ENCODE measurements at places on chromosomes 4 and X.
A peak's percentile ranks its signal among the peaks of the same experiment; 100 is the strongest.

DNA sequence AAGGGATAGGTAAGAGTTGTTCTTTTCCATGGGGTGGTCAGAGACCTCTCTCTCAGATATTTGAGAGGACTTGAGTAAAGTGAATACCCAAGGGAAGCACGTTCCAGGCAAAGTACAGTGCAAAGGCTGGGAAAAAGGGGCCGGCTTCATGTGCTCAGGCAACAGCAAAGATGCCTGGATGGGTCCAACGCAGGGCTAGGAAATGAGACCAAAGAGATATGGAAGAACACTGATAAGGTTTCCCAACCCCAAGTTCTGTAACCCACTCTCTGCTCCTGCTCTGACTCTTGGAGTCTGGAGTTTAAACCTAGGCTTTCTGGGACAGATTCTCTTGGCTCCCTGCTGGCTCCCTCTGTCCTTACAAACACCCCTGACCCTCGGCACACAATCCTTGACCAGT is 36.2 kb upstream of the PROM1 start:
- DNase-seq = no peak

GRCh38 chr4:47145630-47146029 is 114.3 kb downstream of the GABRB1 start:
- peak; percentile 60 for DNase-seq

DNA sequence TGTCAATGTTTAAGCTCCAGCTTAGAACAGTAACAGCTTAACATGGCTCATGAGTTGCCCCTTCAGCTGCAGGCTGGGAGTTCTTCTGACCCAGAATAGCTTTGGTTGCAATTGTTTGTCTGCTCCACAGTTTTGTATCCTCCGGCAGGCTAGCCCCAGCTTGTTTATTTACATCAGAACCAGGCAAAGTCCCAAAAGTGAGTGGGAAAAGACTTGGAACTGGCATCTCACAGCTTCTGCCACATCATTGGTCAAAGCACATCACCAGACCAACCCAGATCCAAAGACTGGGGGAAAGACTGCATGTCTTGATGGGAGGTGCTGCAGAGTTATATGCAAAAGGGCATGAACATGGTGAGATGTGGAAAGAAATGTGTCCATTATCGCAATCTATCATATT is 231.2 kb upstream of the CPEB2 start:
- no peak for DNase-seq

GRCh38 chr4:150593996-150594395 is 12.0 kb downstream of the MAB21L2 start:
- no peak for DNase-seq

DNA sequence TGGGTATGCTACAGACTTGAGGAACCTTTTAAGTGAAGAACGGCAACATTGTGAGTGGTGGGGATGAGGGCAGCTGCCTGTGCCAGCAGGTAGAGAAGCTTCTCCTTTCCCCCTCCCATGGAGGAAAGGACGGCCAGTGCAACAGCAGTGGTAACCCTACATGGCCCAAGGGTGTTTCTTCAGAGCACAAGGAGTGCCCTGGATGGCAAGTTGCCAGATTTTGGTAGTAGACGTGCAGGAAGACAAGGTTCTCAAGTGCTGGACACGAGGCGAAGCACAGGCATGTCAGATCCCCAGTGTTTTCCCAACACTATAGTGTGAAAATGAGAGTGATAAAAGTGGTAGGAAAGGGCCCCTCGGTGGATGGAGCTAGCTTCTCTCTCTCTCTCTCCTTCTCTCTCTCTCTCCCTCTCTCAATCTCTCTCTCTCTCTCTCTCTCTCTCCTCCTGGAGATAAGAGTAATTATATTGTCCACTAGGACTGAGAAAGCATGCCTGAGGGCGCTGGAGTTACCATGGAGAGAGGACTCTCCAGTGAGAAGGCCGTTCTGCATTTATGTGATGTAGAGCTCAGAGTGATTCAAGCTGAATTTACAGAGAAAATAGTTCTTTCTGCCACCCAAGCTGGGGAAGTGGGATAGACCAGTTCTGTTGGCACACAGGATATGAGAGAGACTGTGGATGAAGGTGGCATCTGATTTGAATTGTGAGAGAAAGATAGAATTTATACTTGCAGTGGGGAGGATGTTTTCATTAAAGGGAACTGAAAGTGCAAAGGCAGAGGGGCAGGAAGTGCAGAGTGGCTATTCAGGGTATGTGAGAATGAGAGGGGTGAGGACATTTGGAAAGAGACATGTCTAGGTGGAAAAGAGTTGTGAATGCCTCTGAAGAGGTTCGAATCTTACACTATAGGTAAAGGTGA is 25.7 kb upstream of the TRPC3 start:
- peak; percentile 29 for DNase-seq

- no peak for DNase-seq
Observed at GRCh38 chr4:89995006-89995405, 100.4 kb downstream of the MMRN1 start.

- no peak for DNase-seq
Observed at GRCh38 chr4:189823591-189823990, 117.1 kb upstream of the FRG1 start.

GRCh38 chrX:131675596-131676194 is 131.8 kb downstream of the OR13H1 start:
- peak; percentile 20 for DNase-seq

DNA sequence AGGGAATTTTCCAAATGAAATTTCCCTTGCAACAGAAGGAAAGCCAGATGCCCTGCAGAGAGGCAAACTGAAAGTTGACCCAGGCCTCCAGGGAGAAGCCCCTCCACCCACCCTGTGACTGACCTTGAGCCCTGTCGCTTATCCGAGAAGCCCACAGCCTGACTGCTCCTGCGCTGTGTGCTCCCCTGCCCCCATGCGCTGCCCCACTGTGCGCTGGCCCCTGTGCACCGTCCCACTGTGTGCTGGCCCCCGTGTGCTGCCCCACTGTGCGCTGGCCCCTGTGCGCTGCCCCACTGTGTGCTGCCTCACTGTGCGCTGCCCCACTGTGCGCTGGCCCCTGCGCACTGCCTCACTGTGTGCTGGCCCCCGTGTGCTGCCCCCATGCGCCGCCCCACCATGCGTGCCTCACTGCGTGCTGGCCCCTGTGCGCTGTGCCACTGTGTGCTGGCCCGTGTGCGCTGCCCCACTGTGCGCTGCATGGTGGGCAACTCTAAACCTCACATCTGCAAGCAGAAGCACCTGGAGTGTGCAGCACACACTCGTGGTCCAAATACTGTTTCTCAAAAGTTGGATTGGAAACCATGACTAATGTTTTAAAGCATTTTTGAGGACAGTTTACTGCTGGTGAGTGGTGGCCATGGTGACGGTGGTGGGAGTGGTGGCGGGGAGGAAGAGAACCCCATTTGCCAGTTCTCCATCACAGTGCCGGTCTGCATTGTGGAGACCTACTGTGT is 8.3 kb upstream of the GRPEL1 start:
- no peak for DNase-seq

- no peak for DNase-seq
Observed at GRCh38 chrX:95505721-95506120, 1178.9 kb upstream of the DIAPH2 start.

- no peak for DNase-seq
Observed at GRCh38 chr4:118784776-118785175, 51.1 kb downstream of the SEC24D start.

- no peak for DNase-seq
Observed at GRCh38 chr4:96504386-96504785, 664.5 kb downstream of the PDHA2 start.

DNA sequence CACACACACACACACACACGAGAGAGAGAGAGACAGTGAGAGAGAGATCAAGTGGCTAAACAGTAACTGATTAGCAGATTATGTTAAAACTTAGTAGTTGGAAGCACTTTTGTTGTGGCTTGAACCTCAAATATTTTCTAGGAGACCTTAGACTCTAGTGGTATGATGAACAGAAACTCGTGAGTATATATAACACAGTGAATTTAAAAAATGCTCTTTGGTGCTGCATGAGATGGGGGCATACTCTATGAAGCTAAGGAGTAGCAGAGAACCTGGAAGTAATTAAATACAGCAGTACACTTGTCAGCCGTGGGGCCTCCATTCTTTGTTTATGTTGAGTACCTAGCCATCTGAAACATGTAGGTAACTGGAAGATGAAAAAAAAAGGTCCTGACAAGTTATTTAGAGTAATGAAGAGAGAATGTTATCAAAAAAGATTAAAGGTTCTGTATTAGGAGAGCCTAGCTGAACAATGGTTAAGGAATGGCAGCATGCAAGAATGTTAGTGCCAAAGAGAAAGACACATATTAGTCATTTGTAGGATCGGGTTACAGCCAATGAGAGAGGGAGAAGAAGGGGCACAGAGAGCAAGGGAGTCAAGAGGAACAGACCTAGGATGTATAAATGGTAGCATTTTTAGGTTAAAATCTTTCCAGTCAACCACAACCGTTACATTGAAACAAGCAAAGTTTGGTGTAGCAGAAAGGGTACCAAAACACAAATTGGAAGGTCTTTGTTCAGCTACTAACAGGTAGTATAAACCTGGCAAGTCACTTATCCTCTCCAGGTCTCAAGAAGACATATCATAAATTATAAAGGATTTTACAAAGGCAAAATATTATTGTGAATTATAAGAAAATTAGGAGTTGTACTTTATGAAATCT is 316.7 kb upstream of the DIPK2B start:
- DNase-seq = no peak

DNA sequence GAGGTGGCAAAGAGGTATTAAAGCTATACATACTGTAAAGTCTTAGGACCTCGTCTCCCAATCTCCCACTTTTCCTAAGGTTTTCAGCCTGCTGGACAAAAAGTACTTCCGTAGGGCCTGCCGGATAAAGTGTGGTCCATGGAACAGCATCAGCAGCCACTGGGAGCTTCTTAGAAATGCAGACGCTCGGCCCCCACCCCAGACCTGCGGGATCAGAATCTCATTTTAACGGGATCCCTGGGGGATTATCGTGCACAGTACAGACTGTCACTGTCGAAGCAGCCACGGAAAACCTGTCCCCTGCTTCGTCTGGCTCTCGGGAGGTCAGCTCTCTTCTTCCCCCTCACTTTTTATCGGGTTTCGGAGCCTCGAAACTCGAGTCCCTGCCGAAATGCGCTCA is 802 bp downstream of the ADGRG2 start:
- DNase-seq = no peak

DNA sequence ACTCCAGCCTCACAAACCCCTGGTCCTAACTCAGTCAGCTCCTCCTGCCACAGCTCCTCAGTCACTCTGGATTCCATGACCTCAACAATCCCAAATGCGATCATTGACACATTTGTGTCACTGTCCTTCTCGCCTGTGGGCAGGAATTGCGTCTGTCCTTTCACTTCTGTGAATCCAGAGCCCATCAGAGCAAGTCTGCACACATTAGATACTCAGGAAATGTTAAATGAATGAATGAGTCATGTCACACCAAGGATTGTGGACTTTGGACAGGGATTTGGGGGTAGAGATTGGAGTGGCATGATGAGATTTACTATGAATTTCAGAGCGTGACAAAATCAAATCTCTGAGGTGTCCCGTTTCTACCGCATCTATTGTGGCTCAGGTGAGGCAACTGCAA is 11.8 kb upstream of the CLDN24 start:
- no peak for DNase-seq

DNA sequence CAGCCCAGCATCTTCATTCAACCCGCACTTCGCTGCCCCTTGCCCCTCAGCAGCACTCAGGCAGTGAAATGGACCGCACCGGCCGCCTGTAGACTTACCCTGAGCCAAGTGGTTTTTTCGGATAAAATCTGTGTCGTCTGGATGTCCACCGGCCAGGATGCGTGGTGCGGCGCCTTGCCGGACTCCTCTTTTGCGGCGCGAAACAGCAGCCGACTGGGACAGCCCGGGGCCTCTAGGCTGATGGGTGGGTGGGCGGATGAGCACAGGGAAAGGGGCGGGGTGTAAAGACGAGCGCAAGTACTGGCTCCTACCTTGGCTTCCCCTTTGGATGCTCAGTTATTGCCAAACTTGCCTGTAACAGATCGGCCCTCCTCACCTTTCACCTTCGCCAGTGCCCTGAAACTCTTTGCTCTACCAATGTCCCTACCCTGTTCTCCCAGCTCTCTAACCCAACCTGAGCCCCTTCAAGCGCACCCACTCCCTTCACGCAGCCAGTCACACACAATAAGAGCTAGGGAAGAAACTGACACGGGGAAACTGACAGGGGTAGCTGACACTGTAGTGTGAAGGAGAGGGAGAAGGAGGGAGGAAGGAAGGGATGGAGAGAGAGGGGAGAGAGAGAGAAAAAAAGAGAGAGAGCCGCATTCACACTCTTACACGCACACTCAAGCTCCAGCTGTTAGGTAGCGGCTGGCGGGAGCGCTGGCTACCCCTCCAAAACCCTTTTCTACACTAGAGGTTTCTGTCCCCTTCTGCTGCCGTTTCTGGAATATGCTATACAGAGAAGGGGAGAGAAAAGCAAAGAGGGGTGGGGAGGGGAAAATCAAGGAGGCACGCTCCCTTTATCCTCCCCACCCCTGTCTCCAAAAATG is 559 bp downstream of the TRPC5 start:
- no peak for DNase-seq

GRCh38 chr4:61723492-61723891 is 523.4 kb downstream of the ADGRL3 start:
- no peak for DNase-seq

GRCh38 chrX:102684772-102685520 is 27.3 kb upstream of the GPRASP2 start:
- no peak for DNase-seq

DNA sequence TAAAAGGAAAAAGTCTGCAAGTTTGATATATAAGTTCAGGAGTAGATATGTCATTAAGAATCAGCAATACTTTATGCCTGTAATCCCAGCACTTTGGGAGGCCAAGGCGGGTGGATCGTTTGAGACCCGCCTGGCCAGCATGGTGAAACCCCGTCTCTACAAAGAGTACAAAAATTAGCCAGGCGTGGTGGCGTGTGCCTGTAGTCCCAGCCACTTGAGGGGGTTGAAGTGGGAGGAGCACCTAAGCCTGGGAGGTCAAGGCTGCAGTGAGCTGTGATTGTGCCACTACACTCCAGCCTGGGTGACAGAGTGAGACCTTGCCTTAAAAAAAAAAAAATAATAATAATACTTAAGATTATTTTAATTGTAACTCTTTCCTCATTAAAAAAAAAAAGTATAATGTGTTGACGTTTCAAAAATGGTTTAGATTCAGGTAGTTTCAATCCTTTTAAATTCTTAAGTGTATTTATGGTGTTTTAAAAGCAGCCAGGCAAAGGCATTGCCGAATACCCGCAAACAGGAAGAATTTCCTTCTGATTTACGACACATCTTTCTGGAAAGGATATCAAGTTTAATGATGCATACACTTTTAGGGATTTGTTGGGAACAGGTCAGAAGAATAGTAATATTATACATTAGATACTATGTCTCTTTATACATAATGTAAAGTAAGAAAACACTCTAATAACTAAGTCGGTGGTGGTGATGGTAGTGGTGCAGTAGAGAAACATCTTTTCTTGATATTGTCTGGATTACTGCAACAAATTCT is 80.9 kb downstream of the KDM6A start:
- DNase-seq = no peak

- no peak for DNase-seq
Observed at GRCh38 chr4:18666322-18666721, 644.8 kb upstream of the LCORL start.
